Occipital lobe (tissue), 3 donors: ENCODE measurements at places on chromosomes 16 and 17.

- DNase-seq = no peak
Observed at GRCh38 chr16:11224096-11224893, 31.7 kb downstream of the SOCS1 start.

GRCh38 chr16:47460359-47460710, 528 bp downstream of the ITFG1 start:
- DNase-seq = no peak

- no peak for DNase-seq
Observed at GRCh38 chr17:57574040-57574513, 171.0 kb downstream of the CCDC182 start.

DNA sequence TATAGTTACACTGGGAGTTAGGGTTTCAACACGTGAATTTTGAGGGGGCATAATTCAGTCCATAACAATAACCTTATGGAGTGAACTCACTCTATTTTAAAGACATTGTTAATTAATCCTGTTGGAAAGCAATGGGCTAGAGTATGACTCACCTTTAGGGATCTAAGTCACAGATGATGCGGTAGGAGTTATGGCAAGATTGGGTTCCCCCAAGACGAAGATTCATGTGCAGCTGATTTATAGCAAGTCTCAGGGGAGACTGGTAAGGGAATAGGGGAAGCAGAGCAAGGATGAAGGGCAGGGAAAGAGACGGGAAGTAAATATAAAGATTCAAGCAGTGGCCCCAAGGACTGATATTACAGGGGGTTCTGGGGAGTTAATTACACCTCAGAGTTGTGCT, 159.6 kb upstream of the DNAH9 start:
- DNase-seq = no peak

DNA sequence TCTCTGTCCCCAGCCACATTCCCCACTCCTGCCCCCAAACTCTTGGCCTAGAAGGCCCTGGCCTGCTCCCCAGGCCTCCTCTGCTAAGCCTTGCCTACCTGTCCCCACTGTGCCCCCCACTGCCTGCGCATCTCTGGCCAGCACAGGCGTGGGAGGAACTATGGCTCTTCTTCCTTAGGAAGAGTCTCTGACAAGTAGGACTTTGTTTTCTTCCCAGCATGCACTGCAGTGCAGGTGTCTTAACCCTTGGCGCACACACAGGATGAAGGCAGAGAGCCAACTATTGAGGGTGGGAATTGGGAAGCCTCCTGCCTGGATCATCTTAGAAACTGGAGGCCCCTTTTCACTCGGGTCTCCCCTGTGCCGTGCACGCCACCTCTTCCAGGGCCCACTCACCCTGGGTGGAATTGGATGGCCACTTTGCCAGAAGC, 3.6 kb downstream of the AMDHD2 start:
- no peak for DNase-seq

DNA sequence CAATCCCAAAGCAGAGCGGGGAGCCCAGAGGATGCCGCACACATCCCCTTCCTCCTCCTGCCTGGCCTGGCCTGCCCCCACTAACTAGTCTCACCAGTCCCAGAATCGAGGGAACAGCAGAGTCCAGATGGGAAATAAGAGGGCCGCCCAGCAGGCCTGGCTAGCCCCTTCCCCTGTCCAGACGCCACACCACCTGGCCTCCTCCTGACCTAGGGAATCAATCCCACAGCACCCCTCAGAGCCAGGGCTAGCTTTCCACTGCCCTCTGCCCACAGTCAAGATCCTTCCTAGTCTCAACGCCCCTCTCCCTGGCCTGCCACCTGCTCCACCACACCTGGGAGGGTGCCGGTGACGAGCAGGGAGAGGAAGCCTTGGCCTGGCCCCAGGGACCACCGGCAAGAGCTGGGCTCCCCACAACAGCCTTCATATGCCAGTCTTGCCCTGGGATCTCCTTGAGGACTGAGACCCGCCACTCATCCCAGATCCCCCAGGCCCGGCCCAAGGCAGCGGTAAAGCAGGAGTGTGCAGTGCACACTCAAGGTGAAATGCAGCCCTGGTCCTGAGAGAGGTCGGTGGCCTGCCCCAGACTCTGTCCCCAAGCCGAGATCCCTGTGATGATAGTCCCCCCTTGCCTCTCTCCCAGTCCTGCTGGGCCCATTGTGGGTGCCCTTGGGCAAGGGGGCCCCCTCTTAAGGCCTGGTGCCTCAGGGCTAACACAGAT, 27.9 kb downstream of the KATNB1 start:
- DNase-seq = no peak

DNA sequence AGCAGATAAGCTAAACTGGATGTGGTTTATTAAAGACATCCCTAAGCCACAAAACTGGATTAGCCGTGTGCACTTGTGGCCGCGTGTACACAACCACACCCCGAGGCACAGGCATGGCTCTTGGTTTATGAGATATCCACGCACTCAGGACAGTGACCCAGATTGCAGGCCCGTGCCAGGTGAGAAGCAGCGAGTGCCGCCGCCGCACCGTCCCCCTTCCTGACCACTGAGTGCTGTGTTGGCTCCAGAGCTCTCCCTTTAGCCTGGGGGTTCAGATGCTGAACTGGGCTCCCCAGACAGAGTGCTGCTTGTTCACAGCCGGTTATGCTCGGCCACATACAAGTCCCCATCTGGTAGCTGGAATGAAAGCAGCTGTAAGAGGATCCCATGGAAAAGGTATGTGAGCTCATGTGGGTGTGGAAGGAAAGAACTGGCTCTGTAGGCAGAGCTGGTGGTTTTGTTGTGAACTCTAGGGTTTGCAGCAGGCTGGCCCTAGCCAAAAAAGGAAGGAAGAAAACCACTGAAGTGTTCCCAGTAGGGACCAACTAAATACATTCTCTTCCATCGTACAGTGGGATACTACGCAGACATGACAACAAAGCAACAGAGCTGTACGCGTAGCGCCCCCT, 29.5 kb downstream of the KNOP1 start:
- no peak for DNase-seq

- no peak for DNase-seq
Observed at GRCh38 chr16:61665512-61665911, 370.7 kb downstream of the CDH8 start.

DNA sequence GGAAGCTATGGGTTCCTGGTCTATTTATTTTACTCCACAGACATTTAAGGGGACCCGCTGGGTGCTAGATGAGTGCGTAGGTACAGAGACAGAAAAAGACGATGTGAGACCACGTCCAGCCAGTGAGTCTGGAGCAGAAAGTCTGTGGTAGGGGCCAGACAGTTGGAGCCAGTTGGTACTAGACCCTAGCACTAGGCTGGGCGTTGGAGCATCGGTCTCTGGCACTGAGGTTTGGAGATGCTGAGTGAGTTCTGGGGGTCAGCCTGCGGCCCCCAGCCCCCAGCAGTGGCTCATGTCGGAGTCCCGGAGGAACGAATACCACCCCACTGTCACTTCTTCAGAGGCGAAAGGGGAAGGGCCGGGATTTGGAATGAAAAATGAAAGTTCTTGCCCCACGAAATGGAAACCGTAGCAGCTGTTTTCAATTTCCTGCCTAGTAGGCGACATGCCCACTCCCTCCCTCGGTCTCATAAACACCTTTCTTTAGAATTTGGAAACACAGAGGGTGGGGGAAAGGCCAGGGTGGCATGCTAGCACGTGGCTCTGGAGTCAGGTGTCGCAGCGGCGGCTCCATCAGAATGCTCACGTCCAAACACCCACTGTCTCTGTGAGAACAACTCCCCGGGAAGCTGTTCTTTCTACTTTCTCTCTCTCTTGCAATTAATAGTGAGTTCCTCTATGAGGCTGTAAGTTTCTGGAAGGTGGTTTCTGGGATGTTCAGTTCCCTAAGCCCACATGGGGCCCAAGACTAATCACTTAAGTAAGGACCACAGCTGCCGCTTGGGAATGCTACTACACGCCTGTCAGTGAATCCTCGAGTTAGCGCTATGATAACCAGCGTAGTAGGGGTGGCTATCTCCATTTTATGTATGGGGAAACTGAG, 96.8 kb downstream of the IRF8 start:
- no peak for DNase-seq

- DNase-seq = no peak
Observed at GRCh38 chr17:80930335-80931279, 61.0 kb upstream of the CHMP6 start.

DNA sequence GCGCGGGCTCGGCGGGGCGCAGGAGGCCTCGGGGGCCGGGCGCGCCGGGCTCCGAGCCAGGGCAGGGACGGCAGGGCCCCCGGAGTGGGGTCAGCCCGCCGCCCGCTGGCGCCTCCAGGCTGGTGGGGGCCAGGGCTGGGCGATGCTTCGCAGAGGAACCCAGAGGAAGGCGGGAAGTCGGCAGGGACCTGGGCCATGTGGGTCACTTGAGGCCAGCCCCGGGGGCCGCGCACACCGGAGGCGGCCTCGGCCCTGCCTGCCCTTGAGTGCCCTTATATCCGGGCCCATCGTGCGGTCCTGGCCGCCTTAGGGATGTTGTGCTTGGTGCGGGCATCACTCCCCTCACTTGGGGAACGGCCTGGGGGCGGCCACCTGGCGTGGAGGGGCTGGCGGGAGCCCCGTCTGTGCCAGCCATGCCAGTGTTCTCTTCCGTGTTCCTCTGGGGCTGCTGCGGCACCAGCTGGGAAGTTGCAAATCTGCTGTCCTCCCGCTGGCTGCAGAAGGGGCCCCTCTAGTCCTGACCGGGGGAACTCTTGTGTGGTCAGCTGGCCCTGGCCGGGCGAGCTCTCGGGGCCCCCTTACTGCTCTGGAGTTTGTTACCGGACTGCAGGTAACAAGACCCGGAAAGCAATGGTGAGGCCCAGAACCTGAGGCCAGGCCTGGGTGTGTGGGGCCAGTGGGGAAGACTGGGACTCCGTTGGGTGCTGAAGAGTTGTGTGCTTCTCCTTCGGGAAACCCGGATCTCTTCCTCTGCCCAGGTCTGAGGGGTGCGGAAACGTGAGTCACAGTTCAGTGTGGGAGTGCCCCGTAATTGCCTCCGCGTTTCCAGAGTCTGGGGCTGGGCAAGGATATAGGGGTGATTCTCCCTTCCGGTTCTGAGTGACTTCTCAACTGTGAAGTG, 849 bp downstream of the CAPN15 start:
- no peak for DNase-seq
